Mammary epithelial cell (primary cell): ENCODE measurements at places on chromosomes 16 and 17.

GRCh38 chr17:59845595-59846393, 46.9 kb downstream of the TUBD1 start:
- DNase-seq = peak; percentile 96

DNA sequence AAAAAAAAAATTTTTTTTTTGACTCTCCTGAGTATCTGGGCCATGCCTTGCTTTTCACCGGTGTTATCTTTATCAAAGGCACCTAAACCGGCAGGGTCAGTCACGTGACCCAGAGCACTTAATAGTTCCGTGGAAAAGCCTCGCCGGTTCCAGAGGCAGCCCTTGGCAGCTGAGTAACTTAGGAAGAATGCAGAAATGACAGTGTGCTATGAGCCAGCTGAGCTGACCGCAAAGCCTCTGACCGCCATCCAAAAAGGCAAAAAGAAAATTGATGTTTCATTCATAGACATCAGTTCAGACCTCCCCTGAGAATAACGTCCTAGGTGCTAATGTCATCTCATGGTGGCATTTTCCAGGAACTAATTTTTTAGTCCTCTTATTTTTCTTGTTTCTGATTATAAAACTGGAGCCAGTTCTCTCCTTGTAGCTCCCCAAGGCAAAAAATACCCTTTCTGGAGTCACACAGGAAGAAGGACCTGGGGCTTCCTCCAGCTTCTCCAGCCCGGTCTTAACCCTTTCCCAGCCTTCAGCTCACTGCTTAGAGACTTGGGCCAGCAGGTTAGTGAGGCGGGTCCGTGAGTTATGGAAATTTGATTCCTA, 122.6 kb downstream of the SOCS1 start:
- DNase-seq = peak; percentile 91

- no peak for DNase-seq
Observed at GRCh38 chr17:68292689-68293040, 1.4 kb downstream of the ARSG start.

GRCh38 chr16:78690510-78690909, 591.1 kb downstream of the WWOX start:
- no peak for DNase-seq

- no peak for DNase-seq
Observed at GRCh38 chr16:1443403-1443973, 868 bp downstream of the CCDC154 start.

DNA sequence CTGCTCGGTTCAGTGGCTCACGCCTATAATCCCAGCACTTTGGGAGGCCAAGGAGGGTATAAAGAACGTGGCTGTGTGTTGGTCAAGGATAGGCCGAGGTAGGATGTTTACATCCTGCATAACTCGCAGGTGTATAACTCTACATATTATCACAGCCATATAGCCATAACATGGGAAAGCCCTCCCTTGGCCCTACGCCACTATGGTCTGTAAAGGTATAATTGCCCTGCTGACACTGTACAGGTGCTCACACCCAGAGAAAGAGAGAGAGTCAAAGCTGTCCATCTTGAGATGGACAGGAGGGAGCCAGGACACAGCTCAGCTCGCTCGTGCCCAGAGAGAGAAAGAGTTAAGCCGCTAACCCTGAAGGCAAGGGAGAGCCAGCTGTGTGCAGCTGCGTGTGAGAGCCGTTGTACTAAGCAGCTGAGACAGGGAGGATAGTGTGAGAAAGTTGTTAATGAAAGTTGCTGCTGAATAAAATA, 30.4 kb upstream of the DHX8 start:
- DNase-seq = no peak

GRCh38 chr16:88405216-88406060, 22.7 kb downstream of the ZNF469 start:
- DNase-seq = no peak

DNA sequence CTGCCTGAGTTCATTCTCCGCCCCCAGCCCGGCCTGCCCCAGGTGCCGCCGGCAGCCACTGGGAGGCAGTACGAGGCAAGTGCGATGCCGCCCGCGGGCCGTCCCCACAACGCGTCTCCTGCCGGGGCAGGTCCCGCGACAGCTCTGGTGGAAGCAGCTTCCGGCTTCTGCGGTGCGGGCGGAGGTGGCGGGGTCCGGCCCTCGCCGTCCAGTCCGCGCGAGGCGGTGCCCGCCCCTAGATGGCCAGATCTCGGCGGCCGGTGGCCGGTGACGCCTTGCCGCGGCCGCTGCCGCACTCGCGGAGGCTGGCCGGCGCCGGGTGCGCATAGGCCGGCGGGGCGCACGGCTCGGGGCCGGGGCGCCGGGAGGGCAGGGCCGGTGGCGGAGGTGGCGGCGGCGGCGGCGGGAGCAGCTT, 1.8 kb downstream of the GJD3 start:
- DNase-seq = peak; percentile 68

GRCh38 chr17:28521311-28522085, 15.3 kb downstream of the FOXN1 start:
- no peak for DNase-seq

- DNase-seq = no peak
Observed at GRCh38 chr17:18195246-18195645, 11.6 kb downstream of the ALKBH5 start.

GRCh38 chr16:88478889-88479792, 26.1 kb downstream of the ZFPM1 start:
- no peak for DNase-seq

GRCh38 chr17:32869345-32870026, 7.4 kb downstream of the MYO1D start:
- no peak for DNase-seq

- DNase-seq = peak; percentile 50
Observed at GRCh38 chr17:8151641-8152111, 528 bp downstream of the PER1 start.

DNA sequence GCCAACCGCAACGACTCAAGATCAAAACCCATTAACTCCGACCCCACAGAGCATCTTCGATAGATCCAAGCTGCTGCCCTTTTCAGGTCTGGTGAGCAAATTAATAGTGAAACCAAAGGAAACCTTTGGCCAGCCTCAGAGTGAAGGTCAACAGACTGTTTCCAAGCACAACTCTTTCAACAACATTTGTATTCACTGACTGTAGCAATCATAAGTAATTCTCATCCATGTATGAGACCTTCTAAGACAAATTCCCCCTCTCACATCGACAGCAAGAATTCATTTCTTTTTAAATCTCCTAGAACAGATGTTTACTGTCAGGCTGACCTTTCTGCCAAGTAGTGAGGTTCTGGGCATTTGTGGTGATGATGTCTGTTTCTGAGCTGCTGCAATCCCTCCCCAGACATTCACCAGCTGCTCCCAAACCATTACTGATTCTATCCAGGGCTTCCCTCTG, 64.2 kb downstream of the SLC39A11 start:
- no peak for DNase-seq

DNA sequence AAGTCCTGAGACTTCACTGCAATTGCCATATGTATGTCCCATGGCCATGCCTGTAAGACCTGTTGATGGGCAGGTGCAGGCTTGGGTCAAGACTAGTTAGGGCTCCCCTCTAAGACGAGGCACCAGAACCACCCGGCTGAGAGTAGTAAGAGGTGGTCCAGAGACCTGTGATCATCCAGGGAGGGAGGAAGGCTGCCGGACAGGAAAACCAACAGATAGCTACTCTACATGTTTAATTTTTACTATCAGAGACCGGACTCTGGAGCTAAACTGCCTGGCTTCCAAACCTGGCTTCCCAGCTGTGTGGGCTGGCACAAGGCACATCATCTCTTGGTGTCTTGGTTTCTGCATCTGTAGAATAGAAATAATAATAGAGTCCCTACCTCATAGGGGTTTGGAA, 73.0 kb downstream of the ERCC4 start:
- DNase-seq = no peak

- no peak for DNase-seq
Observed at GRCh38 chr17:34140006-34140405, 115.1 kb upstream of the CCL2 start.

- peak; percentile 69 for DNase-seq
Observed at GRCh38 chr16:1002399-1003166, 21.0 kb downstream of the SOX8 start.

DNA sequence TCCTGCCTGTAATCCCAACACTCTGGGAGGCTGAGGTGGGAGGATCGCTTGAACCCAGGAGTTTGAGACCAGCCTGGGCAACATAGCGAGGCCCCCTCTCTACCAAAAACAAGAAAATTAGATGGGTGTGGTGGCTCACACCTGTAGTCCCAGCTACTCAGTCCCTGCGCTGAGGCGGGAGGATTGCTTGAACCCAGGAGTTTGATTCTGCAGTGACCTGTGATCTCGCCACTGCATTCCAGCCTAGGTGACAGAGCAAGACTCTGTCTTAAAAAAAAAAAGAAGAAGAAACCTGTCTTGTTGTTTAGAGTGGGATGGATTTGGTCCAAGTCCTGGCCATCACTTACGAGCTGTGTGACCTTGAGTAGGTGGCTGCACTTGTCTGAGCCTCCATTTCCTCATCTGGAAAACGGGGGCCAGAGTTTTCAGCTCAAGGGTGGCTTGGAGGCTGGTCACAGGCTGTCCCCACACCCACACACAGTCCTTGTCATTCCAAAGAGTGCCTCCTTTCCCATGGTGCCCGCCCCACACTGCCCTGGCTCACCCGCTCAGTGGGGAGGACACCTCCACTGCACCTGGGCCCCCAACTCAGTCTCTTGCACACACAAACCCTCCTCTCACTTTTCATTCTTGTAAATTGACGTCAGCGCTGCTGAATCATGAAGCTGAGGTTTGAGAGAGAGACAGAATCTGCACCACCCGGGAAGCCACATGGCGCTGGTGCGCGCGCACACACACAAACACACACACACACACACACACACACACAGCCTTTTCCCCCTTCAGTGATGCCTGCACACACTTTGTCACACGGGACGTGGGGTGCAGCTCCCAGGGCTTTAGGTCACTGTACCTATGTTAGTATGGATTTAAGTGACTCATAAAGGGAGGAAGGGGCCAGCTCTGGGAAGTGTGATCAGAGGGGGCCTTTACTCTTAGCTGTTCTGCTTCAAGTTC, 4.2 kb downstream of the SOCS1 start:
- DNase-seq = no peak

DNA sequence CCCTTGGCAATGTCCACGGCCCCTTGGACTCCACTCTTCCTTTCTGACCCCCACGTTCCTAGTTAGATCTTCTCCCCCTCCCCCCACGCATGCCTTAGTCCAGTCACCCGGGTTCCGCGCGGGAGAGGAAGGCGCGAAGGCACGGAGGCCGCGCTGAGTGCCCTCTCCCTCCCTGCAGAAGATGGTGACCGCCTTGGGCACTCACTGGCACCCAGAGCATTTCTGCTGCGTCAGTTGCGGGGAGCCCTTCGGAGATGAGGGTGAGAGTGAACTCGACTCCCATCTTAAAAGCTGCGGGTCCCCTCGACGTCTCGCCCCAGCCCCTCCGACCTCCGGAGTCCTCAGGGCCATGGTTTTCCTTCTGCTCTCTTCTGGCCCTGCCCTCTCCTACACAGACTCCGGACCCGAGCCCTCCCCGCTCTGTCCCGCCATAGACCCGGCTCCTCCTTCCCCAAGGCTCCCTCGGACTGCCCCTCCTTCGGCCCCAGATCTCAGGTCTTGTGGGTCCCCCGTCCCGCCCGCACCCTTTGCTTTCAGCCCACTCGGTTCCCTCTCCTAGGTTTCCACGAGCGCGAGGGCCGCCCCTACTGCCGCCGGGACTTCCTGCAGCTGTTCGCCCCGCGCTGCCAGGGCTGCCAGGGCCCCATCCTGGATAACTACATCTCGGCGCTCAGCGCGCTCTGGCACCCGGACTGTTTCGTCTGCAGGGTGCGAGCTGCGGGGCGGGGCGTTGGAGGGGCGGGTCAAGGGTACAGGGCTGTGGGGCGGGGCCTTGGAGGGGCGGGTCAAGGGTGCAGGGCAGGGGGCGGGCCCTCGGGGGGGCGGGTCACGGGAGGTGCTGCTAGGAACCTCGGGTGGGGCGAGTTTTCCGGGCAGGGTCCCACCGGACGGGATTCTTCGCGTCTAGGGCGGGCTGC, 4.6 kb downstream of the TGFB1I1 start:
- no peak for DNase-seq

- no peak for DNase-seq
Observed at GRCh38 chr17:28624148-28624547, 10.2 kb upstream of the RSKR start.

- DNase-seq = no peak
Observed at GRCh38 chr17:80449194-80449929, 27.0 kb downstream of the NPTX1 start.

GRCh38 chr17:16507918-16508533, 16.0 kb upstream of the LRRC75A start:
- peak; percentile 17 for DNase-seq

GRCh38 chr17:45369421-45369820, 52.6 kb upstream of the MAP3K14 start:
- DNase-seq = no peak

DNA sequence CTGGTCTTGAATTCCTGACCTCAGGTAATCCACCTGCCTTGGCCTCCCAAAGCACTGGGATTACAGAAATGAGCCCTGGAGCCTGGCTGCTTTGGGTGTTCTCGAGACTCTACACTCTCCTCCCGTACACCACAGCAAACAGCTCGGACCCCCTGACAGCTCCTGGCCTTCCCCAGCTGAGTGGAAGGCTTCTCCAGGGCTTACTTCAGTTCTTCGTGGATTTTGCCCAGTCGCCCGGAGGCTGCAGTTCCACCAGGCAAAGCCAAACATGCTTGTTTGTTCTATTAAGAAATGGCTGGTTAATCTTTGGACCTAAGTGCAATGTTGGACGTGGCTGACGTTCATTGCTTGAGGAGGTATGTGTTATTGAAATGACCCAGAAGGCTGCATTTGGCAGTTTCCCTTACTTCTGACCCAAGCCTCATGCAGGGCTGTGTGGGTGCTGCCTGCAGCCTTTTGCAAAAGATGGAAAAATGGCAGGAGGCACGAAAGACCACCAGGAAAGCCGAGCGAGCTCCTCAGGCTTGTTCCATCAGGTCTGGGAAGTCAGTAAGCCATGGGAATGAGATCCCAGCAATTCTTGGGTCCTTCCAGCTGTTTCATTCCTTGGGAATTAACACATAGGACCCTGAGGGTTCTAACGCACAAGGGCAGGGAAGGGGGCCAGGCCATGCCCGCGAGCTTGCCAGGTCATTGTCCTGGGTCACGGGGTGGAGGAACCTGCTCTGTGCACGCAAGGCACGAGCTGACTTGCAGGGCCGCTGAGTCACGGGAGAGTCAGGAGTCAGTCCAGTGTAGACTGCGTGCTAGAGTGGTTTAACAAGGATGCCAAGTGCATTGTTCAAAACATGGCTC, 23.9 kb upstream of the KLHDC4 start:
- DNase-seq = peak; percentile 99

- DNase-seq = no peak
Observed at GRCh38 chr16:27894386-27894785, 169.1 kb downstream of the GSG1L start.

DNA sequence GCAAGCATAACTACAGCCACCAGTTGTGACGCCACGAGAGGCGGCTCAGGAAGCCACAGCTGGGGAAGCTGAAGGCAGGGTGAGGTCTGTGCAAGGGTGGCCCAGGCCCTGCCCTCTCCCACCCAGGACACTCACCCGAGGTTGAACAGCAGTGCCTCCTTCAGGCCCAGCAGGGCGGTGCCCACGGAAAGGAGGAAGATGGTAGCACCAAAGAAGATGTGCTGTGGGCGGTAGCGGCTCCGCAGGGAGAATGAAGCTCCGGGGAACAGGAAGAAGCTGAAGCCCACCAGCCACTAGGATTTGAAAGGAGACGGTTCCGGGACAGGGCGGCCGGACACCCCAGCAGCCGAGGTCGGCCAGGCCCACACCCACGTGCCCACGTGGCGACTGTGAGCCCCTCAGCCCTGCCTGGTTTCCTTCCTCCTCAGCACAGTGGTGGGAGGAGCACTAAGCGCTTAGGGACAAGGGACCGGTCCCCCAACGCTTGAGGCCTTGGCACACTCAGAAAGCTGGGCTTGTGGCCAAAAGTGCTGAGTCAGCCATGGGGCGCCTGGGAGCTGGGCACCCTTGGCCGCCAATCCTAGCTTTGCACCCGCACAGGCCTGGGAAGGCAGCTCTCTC, 11.0 kb downstream of the CYB561 start:
- DNase-seq = peak; percentile 76
